ENCODE measurements at places on chromosomes 6 and 20.

GRCh38 chr6:142714951-142715785, 229.8 kb downstream of the HIVEP2 start:
- no peak for DNase-seq

GRCh38 chr20:46558511-46558959, 8.1 kb upstream of the OCSTAMP start:
- peak; percentile 12 for DNase-seq

GRCh38 chr6:81561071-81561564, 191.4 kb downstream of the TENT5A start:
- DNase-seq, result no peak

GRCh38 chr6:37525460-37526357, 26.0 kb upstream of the CCDC167 start:
- no peak for DNase-seq

DNA sequence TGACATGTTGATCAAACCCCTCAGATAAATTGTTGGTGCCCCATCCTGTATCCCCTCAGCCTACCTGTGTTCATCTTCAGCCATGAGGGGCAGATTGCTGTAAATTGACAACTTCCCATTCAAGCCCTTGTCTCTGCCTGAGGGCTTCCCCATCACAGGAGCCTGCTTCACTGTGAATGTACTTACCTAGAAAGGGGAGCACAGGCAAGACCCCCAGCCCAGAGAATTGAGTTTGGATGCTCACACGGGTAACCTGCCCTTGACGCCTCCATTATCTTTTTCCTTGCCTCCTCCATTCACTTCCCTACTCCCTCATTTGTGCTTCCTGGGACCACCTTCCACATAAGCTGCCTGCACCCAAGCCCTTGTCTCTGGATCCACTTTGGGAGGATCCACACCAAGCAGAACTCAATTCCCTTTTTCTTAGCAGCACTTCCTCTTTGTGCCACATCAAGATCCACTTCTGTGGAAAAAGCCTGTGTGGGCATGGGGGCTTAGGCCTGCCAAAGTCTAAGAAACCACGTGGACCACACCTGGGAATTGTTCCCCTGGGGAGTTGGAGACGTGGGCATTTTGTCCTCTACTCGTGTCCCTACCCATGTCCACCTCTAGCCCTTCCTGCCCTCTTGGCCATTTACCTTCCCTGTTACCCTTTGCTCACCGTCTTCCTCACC, 103.4 kb upstream of the FOXA2 start:
- no peak for DNase-seq

GRCh38 chr6:166728884-166729530, 102.0 kb upstream of the RPS6KA2 start:
- no peak for DNase-seq

GRCh38 chr6:163892824-163893561, 478.5 kb downstream of the QKI start:
- DNase-seq, result no peak

- DNase-seq, result no peak
These were observed 89.6 kb downstream of the FOXO3 start for GRCh38 chr6:108650325-108650724.

- no peak for DNase-seq
These were observed 14.5 kb downstream of the ARHGAP18 start for GRCh38 chr6:129695373-129696027.

DNA sequence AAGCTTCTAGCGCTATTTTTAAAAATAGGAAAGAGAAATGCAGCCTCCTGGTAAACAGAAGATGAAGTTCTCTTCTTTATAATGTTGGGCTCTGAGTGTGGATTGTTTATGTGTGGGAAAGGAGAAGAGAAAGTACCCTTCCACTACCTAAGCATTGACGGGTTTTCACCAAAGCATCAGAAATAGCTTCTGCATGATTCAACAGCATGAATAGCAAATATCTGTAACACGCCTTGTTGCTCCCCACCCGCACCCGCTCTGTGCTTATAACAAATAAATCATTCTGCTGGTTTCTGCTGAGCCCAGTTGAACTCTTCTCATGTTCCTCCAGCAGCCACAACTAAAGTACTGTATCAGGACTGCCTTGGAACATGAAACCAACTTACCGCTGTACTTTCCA, 20.7 kb downstream of the TXLNB start:
- no peak for DNase-seq

DNA sequence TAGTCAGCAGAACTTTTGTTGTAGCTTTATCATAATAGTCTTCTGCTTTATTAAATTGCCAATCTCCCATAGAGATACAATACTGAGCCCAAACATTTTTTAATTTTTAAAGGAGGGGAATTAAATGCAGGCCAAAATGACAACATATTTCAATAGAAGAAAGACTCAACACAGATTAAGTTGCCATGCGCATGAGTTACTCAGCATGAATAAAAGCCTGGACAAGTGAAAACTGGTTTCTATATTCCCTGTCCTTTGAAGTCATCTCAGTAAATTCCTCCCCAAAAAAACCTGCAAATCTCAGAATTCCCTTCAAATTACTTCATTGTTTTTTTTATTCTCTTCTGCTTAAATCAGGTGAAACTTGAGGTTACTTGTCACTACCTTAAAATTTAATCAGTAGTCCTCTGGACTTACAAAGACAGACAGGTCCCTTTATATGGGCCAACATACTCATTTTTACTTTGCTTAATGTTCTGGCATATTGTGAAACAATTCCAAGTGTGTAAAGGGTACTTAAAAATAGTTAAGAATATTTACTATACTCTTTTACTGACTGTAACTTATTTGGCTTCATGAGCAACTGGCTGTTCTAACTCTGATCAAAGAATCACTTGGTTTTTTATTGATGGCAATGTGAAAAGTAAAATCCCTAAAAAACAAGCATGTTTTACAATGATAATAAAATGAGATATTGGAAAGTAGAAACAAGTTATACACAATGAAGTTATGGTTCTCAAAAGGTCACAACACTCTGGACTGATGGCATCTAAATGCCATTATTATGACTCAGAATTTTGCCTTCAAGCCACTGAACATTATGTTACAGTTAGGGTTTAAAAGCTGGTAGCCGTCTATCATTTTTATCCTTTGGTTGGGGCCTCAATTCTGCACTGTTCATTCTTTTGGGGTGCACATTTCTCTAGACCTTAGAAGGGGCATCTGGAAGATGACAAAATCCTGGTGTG, 49.9 kb upstream of the COL21A1 start:
- DNase-seq, result no peak

- DNase-seq, result no peak
These were observed 78.0 kb upstream of the AGPAT4 start for GRCh38 chr6:161351858-161352257.

DNA sequence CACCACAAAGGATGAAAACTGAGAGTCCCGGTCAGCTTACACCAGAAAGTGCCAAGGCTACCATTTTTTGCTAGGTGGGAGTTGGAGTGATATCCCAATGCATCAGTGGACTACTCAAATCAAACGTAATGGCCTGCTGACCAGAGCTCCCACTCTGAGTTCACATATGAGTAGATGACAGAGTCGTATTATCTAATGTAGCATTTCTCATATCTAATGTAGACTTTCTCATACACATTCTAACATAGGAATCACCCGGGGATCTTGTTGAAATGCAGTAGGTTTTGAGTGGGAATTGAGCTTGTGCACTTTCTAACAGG, 38.4 kb upstream of the FUCA2 start:
- no peak for DNase-seq

DNA sequence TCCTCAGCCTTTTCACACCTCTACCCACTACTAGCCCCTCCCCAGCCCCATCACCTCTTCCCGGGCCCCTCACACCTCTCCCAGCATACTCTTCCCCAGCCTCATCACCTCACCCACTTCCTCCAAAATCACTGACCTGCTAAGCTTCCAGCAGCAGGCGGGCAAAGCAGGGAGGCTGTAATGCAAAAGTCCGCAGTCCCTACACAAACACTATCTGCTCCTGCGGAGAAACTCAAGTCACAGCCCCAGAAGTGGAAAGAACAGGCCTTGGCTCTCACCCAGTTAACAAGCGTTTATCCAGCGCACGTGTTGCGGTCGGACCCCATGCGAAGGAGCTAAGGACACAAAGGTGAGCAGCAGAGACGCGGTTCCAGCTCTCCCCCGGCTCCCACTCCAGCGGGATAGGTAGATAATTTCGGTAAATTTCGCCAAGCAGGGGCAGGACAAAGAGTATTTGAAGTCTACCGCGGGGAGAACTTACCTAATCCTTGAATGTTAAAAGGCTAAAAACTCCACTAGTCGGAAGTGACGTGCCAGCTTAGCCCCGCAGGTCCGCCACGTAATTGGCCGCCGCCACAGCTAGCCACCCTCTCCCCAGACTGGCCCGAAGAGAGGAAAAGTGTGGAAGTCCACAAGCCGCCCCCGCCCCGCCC, 728 bp upstream of the TRIM39 start:
- DNase-seq, result peak; percentile 36

DNA sequence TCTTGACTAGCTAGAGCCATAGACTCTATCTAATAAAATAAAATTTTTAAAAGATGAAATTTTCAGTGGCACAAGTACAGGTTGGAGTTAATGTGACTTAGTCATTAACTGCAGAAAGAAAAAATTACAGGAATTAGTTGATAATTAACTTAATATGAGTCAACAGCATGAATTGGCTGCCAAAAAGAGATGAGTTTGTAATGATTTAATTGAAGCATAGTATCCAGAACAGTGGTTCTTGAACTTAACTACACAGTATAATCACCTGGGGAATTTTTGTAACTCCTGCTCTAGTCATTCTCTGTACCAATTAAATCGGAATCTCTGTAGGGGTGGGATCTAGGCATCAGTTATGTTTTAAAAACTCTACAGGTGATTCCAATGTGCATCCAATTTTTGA, 46.3 kb upstream of the HMGN3 start:
- no peak for DNase-seq

DNA sequence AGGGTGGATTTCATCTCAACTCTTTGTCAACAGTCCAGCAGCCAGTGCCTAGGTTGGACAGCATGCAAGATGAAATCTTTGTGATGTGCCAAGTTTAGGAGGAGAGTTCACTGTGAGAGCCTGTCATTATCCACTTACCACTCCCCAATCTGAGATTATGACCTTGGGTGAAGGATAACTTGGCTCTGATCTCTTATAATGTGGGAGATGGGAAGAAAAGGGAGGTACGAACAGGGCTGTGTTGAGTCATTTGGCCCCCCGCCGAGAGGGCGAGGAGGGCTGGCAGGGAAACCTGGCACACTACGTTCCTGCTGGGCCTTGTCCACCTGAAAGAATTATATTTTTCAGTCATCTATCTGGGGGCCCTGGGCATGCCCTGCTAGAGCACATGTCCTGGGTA, 35.8 kb downstream of the LAMA4 start:
- no peak for DNase-seq

GRCh38 chr20:16205507-16205906, 367.7 kb downstream of the KIF16B start:
- no peak for DNase-seq

DNA sequence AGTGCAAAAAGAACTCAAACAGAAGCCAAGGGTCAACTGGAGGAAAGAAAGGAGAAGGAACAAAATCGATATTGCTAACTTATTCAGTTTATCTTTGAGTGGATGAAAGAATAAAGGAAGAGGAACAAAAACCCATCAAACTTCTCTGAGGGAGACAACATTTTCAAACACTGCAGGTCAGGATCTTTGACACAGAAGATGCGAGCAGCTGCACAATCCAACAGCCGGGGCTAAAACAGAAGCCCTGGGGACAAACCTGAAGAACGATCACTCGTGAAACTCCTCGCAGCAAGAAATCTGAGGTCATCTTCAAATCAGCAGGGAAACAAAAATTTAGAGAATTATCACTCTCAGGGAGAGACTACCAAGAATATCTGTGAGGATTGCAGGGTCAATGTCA, 14.2 kb downstream of the SLC23A2 start:
- DNase-seq, result no peak

- no peak for DNase-seq
These were observed 13.0 kb upstream of the MATN4 start for GRCh38 chr20:45320948-45321595.

Measured in hypothalamus (tissue), 51 donors.